ENCODE measurements at places on chromosomes 6 and 20.

- no peak for DNase-seq
Observed at GRCh38 chr20:10876558-10876957, 202.8 kb upstream of the JAG1 start.

DNA sequence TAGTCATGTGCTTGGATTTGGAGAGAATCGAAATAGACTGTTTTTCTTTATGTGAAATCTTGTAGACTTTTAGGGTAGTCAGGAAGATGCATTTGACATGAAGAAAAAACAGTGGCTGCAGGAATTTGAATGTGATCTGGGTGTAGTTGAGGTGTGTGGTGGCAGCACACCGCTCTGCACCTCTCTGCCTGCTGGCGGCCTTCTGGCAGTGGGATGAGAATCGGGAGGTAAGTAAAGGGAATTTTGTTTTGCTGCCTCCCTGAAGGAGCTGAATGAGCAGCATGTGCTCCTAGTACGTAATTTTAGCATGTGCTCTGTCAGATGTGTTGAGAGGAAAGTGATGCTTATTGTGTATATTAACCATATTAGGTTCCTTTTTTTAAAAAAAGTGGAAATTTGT is 3.2 kb downstream of the TPD52L2 start:
- no peak for DNase-seq

GRCh38 chr6:13725052-13725451 is 13.4 kb upstream of the RANBP9 start:
- no peak for DNase-seq

DNA sequence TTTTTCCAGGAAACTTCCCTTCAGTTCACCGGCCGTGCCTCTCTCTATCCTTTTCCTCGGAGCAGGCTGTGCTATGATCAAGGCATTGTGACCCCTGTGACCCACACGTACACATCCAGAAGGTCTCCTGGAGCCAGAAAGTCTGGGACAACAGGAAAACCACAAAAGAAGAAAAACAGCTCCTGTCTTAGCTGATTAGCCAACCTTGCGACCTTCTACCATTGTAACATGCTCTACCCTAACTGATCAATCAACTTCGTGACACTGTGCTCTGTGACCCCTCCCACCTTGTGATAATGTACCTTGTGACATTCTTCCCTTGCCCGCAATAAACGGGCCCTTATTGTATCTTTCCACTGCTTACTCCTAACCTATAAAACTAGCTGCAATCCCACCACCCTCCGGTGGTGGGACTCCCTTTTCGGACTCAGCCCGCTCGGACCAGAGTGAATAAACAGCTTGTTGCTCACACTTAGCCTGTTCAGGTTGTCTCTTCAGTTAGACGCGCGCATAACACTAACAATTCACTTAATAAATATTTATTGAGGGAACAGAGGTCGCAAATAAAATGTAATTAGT is 24.2 kb downstream of the ZNF311 start:
- DNase-seq = no peak

DNA sequence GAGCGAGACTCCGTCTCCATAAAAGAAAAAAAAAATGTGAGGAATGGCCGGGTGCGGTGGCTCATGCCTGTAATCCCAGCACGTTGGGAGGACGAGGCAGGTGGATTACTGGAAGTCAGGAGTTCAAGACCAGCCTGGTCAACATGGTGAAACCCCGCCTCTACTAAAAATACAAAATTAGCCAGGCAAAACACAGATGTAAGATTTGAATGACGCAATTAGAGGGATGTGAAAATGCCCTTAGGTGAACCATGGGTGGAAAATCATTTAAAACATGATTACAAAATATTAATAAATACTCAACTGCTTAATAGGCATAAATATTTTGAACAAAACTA is 20.9 kb downstream of the COL9A3 start:
- no peak for DNase-seq

Measured in coronary artery (tissue), 2 donors.